Myometrial cell (primary cell): ENCODE measurements at places on chromosomes 2 and 18. TPM values are rescaled to one million over a fixed set of nuclear protein-coding genes. Genes with fewer than 3 reads are reported as not detected.

Gene KIAA2012
- not detected in 2 replicates for total RNA-seq

Gene DSC3
- total RNA-seq = 0.58 and 0.89 TPM in 2 replicates

Gene COX5B
- 286 and 375 TPM in 2 replicates for total RNA-seq

Gene CYP27A1
- total RNA-seq = 19.3 and 20.4 TPM in 2 replicates

Gene SKOR2
- not detected in 2 replicates for total RNA-seq

Gene BOLL
- total RNA-seq = not detected in 2 replicates

Gene TUBA3E
- total RNA-seq = not detected in 2 replicates

Gene MSGN1
- not detected in 2 replicates for total RNA-seq

Gene TSPYL6
- total RNA-seq = not detected in 2 replicates
